Right lobe of liver (tissue), 6 donors: ENCODE measurements at places on chromosomes 4 and X.

DNA sequence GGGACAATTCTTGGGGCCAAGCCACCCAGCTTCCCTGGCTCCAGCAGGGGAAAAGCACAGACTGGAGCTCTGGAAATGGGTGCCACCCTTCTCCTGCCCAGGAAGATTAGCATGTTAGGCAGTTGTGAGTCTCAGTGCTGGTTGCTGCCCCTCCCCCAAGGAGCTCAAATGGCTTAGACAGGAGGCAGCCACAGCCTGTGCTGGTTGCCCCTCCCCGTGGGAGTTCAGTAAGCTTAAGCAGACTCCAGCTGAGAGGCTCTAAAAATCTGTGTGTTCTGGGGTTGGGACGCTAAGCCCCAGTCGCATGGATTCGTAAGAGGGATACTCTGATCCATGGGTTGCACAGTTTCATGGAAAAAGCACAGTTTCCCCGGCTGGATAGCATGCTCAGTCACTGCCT, 92.7 kb upstream of the NDST3 start:
- no peak for DNase-seq

GRCh38 chr4:31783311-31783710, 1063.1 kb downstream of the PCDH7 start:
- no peak for DNase-seq

DNA sequence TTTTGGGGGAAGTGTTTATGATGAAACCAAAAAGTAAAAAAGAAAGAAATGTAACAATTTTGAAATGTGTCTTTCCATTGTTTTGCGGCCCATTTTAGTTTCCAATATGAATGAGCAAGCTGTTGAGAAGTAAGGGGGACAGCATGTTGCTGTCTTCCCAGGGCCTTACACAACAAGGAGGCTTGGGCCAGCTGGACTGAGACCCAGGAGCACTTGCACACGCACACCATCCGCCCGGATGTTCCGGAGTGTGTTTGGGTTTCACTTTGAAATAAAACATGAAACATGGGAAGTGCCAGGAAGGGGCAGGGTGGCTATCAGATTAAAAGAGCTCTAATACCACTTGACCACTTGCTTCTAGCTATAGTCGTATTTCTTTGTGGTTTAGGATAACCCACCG, 144.4 kb downstream of the NHS start:
- DNase-seq: no peak

DNA sequence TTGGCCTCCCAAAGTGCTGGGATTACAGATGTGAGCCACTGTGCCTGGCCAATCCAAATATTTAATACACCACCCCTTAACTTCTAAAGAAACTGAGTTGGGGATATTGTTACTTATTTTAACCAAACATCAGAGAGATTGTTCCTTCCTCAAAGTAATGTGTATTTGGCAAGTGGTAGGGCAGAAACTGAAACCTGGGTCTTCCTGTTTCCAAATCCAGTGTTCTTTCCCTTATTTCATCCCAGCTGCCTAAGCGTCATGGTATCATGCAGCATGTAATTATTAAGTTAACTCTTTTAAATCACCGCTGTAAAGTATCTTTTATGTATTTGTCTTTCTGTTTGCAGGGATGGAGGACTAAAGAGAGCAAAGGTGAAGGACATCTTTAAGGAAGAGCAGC, 68.4 kb downstream of the GPAT3 start:
- DNase-seq: no peak

- DNase-seq: no peak
Measured at GRCh38 chr4:179325181-179325580, 1882.9 kb upstream of the AGA start.

DNA sequence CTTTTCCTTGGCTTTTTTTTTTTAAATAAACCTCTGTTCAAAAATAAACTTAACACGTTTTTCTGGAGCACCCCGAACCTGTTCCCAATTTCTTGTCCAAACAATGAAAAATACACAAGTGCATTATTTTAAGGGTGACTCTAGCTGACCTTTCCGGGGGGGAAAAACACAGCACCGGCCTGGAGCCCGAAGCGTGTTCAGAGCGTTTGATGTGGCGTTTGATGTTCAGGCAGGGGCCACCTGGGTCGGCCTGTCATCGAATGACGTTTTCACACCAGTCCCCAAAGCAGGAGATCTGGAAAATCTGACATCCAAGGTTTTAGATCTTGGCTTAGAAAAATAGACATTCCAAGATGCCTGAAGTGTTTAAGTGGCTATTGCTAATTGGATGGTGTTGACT, 282.1 kb downstream of the SHOX start:
- DNase-seq: no peak
